ENCODE measurements at places on chromosomes 13 and 19.
A peak's percentile ranks its signal among the peaks of the same experiment; 100 is the strongest.

- DNase-seq: no peak
Measured at GRCh38 chr19:37572203-37572602, 22.4 kb downstream of the ZNF571 start.

- no peak for DNase-seq
Measured at GRCh38 chr19:42563352-42564210, 31.1 kb downstream of the CEACAM8 start.

DNA sequence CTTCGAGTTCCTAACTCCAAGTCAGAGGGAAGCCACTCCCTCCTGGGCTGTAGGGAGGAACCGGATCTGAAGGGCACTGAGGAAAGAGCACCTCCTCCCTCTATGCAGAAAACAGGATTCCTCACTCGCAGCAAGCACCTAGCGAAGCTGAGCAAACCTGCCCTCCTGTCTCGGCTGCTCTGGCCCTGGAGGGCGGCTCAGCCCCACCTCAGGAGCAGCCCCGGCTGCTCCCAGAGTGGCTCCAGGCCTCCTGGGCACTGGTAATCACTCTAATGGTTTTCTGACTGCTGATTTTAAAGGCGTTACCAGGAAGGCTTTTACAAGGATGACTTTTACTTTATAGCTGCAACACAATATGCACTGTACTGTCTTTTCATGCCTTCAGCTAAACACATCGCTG is 312.5 kb downstream of the TEX29 start:
- DNase-seq: no peak

- no peak for DNase-seq
Measured at GRCh38 chr19:30070198-30070967, 128.3 kb downstream of the URI1 start.

DNA sequence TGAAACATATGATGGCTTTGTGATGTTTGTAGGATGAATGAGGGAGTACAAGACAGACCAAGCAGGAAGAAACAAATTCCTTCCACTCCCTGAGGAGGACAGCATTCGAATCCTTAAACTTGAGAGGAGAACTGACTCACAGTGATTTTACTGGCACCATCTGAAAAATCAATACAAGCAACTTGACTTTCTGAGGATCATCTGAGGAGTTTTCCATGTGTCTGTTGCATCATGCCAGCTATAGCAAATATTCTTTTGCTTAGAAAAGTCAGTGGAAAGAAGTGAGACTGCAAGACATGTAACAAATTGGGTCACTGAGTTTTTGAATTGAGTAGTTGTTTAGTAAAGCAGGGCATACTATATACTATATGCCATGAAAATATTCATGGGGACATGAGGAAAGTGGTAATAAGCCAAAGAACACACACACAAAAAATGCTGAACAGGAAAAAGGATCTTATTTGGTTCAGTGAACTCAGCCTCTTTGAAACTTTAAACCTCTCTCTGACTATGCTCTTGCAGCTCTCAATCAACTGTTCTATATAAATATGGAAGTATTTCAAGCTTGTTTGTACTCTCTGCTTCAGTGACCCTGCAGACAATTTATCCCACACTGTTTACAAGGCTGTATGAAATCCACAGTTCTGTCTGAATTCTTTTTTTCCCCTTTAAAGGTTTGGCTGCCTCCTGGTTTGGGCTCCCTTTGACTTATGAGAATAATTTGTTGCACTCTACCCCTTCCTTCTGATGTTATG is 35.5 kb downstream of the SERTM1 start:
- no peak for DNase-seq

DNA sequence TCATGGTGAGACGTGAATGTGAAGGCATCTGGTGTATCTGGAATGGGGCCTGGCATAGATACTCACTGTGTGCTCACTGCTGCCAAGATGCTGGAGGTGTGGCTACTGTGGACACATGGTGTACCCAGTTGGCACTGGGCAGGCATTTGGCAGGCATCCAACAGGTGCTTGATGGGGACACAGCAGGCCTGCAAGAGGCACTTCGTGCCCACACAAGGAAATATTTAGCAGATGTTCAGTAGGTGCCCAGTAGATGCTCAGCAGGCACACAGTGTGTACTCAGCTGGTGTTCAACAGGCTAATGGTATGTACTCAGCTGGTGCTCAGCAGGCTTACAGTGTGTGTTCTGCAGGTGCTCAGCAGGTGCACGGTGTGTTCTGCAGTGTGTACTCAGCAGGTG is 14.2 kb downstream of the CRTC1 start:
- DNase-seq: no peak

DNA sequence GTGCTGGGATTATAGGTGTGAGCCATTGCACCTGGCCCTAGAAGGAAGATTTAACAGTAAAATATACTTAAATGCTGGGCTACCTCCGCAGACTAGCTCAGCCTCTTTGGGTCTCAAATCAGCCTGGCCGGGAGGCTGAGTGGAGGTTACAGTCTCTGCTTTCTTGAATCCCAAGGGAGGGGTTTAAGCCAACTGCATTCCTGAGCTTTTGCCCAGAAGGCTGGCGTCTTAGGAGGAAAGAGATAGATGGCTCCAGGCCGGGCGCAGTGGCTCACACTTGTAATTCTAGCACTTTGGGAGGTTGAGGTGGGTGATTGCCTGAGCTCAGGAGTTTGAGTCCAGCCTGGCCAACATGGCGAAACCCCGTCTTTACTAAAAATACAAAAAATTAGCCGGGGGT is 623 bp upstream of the C5AR1 start:
- DNase-seq: no peak

DNA sequence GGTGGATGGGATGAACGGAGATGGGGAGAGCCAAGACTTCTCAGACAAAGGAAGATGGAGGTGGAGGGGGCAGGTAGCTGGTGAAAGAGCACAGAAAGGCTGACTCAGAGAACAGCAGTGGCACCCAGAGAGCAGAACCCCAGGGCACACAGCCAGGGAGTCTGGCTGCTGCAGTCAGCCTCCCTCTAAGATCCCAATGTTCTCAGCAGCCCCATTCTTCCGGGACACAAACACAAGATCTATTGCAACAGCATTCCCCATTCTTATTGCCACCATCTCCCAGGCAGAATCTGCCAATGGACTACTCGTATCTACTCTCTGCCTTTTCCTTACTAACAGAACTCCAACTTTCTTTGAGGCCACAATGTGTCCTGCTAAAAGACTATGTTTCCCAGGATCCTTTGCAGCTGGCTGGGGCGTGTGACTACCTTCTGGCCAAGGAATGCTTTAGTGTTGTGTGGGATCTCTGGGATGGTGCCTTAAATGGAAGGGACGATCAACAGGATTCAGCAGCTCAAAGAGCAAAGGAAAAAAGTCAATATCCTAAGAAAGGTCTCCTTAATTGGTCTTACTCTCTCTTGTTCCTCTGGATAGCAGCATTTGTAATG is 7.5 kb downstream of the THAP8 start:
- DNase-seq: no peak

GRCh38 chr13:112992931-112993680 is 24.1 kb downstream of the MCF2L start:
- DNase-seq: no peak

GRCh38 chr13:44812818-44813217 is 176.5 kb downstream of the NUFIP1 start:
- no peak for DNase-seq

DNA sequence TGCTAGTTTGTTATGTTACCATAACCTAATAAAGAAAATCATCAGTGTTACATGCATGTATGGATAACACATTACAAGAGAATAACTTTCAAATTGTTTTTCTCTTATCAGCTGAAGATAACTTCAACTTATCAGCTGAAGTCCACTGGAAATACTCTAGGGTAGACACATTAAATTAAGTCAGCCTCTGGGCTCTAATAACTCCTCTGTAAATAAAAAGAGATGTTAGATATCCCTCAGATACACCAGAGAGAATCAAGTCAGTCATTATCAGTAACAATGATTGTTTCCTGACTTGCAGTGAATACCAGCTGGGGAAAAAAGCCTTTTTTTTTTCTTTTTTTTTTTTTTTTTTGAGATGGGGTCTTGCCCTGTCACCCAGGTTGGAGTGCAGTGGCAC is 1.6 kb upstream of the KBTBD7 start:
- DNase-seq: no peak

- DNase-seq: peak; percentile 68
Measured at GRCh38 chr13:44197791-44198770, 175.5 kb upstream of the SERP2 start.

DNA sequence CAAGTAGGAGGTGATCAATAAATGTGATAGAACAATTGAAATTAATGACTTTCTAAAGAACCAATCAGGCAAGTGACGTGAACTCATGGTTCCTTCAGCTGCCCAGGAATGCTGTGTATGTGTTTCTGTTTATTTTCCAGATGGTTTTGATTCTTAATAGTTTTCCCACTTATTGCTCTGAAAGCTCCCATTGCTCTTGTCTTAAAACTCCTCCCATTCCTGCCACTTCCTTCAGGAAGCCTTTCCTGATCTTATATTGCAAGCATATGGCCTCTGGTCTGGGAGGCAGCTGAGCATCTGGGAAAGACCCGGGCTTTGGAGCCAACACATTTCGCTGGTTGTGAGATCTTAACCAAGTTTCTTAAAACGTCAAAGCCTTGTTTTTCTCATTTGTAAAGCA is 17.1 kb upstream of the LATS2 start:
- no peak for DNase-seq

GRCh38 chr19:21463449-21464105 is 41.8 kb upstream of the ZNF429 start:
- no peak for DNase-seq

DNA sequence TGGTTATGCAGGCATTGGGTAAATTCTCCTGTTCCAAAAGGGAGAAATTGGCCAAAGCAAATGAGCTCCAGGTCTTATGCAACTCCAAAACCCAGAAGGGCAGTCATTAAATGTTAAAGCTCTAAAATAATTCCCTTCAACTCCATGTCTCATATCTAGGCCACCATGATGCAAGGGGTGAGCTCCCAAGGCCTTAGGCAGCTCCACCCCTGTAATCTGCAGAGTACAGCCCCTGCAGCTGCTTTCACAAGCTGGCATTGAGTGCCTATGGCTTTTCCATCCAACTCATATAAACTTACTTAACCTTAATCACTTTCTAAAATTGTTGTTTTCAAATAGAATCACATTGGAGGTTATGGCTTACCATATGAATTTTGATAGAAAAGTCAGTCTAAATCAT is 44.7 kb upstream of the ZNF429 start:
- no peak for DNase-seq

DNA sequence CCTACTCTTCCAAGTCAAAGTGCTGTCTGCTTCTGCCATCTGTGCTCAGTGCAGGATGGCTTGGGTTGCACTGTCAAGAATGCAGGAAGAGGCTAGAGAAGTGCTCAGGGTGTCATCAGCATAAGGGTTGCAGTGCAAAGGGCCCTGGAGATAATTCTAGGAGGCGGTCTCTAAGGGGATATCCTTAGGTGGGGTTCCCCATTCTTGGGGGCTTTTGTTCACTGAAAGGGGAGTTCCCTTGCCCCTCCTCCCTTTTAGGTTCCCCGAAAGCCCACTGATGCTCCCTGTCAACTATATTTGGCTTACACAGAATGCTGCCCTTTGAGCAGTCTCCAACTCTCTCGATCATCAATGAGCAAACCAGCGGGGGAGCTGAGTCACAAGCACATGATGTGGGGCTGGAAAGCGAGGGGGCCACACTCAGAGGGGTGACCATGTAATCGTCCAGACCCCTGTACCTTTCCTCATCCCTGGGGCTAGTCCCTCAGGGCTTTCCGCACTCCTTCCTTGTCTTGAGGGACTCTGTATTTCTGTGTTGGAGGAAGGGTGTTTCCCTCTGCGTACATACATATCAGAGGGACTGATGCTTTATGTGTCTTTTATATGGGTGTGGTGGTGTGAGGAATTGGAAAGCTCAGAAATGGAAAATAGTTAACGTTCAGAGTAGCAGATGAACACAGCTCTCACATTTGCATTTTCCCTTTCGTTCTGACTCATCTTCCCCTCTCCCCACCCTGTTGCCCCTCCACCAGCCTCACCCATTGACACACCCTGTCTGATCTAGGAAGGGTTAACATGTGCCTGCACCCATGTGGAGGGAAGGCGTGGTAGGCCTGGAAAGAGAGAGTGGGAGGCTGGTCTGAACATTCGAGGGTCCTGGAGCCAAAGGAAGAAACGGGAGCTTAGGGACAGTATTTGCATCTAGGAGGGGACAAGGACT is 6.7 kb downstream of the ZBTB32 start:
- DNase-seq: no peak

- DNase-seq: no peak
Measured at GRCh38 chr19:18141031-18141430, 11.9 kb upstream of the PIK3R2 start.

DNA sequence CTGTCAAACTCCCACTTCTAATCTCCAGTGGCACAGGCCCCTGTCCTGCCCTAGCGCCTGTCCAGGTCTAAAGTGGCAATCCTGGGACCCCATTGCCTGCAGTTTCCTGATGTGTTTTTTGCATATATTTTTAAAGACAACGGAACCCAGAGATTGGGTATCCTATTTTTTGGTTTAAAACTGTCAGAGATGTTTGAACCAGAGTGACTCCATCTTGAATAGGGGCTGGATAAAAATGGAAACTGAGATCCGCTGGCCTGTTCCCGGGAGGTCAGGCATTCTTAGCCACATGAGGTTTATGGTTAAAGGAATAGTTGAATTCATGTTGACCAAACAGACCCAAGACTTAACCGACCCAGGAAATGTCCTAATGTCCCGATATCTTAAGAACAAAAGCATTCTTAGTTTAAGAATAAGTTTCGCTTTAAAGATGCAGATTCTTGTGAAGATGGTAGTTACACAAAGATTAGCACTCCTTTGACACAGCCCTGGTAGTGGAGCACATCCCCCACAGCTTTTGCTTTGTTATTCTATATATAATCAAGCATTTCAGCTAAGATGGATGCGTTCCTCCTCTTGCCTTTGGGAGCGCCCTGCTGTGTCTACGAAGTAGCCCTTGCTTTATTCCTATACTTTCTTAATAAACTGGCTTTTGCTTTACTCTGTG is 332.1 kb downstream of the UQCRFS1 start:
- DNase-seq: no peak

All from esophagus muscularis mucosa (tissue), 4 donors.